H4 (cell line): ENCODE measurements at places on chromosomes 6 and 20. TPM values are rescaled to one million over a fixed set of nuclear protein-coding genes. Genes with fewer than 3 reads are reported as not detected.

DNA sequence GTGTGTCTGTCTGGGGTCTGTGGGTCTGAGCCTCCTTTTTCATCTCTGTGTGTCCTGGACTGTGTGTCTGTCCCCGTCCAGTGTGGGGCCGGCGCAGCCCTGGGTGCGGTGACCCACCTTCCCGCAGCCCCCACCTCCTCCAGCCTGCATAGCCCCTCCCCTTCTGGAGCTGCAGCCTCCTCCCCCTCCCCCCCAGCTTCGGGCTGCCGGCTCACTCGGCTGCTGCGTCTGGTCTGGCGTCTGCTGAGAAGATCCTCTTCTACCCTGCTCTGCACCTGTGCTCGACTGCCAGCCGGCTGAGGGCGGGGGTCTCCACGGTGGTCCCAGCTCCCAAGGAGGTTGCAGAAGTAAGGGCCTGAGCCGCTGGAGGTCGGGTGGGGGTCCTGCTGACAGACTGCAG is 7.6 kb upstream of the LKAAEAR1 start:
- DNase-seq: no peak

DNA sequence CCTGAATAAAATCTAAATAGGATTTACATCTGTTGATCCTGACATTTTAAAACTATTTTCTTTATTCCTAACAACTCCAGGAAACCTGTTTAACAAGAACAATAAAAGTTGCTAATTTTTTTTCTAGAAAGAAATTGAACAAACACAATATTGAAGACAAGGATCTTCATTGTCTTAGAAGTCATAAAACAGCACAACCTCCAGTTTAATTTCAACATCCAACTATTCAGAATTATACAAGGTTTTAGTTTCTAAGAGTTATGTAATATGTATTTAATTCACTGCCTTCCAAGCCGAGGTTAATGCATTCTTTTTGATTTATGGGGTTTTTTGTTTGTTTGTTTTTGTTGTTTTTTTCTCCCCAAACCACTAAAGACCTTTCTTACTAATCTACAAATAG is 7.2 kb downstream of the BMP5 start:
- DNase-seq: no peak

DNA sequence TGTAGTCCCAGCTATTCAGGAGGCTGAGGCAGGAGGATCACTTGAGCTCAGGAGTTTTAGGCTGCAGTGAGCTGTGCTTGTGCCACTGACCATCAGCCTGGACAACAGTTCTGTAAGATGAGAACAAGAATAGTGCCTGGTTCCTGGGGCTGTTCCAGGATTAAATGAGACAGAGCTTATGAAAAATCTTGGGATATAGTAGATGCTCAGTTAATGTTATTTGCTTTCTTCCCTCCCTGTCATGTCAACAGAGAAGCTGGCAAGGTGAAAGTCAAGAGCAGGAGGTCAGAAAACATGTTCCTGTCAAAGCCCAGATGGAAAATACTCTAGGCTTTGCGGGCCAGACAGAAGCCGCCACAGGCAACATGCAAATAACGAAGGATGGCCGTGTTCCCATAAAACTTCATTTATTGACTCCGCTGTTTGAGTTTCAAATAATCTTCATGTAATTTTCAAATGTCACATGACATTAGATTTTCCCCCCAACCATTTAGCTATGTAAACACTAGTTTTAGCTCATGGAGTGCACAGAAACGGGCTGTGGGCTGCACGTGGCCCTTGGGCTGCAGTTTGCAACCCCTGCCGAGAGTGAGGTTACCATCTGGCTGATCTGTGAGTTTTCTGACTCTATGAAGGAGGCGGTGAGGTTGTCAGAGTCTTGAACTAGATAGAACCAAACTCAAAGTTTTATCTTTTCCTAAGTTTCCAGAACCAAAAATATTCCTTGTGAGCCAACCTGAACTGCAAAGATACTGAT is 63.4 kb upstream of the PMEPA1 start:
- DNase-seq: no peak

DNA sequence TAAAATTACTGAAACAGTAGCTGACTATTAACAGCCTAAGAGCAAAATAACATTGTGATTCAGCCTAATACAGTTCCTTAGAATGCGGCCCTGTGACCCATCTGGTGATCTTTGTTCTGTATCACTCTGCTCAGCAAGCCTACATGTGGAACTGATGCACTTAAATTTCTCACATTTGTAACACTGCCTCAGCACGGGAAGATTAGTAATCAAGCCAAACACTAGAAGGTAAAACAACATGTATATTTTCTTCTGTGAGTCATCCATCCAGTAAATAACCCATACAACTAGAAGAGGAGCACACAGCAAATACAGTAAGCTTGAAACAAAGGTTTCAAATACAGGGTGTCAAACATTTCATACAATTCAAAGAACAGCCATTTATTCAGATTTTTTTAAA is 189.7 kb upstream of the NOX3 start:
- DNase-seq: peak; percentile 4

- no peak for DNase-seq
These were observed 8.8 kb downstream of the TENT5A start for GRCh38 chr6:81743649-81744048.

DNA sequence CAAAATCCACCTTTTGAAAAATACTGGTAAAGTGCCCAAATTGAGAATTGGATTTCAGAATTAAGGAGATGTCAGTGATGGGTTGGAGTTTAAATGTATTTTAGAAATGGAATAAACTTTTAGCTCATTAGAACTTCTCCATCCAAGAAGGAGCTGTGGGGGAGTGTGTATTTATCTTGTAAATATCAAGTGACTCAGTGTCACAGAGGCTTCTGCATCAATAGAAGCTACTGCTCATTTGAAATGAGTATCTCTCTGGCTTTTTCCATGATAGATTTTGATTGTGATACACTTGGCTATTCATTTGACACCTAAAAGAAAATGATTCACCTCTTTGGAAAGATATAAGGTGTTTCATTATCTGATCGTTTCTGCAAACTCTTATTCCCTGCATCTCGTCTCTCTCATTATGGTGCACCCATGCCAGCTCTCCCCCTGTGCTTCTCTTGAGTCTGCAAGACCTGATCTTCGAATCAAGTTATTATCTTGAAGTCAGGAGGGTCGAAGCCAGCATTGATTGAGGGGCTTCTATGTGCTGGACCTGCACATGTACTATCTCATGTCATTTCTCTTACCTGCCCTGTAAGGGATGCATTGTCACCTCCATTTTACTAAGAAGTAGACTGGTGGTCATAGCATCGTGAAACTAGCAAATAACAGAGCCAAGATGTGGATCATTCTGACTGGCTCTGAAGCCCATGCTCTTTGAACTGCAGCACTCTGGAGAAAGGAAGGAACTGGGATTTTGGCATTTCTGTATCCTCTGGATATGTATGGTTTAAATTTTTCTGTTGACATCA is 30.1 kb downstream of the VAPB start:
- DNase-seq: no peak

DNA sequence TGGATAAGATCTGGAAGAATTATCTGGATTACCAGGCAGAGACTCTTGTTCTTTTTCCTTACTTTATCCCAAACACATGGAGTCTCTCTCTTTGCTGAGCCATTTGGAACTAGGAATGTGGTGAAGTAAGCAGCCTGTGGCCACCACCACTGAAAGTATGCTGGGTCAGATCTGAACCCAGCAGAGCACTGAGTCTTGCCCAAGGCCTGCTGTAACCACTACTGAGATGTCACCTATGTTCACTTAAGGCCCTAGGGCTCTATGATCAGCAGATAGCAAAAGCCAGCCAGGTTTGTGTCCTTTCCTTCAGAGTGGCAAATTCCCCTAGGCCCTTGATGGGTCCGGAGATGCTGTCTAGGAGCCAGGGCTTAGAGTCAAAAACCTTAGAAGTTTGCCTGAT is 103.3 kb upstream of the PLN start:
- DNase-seq: no peak

- no peak for DNase-seq
These were observed 21.5 kb downstream of the CST5 start for GRCh38 chr20:23857962-23858595.

DNA sequence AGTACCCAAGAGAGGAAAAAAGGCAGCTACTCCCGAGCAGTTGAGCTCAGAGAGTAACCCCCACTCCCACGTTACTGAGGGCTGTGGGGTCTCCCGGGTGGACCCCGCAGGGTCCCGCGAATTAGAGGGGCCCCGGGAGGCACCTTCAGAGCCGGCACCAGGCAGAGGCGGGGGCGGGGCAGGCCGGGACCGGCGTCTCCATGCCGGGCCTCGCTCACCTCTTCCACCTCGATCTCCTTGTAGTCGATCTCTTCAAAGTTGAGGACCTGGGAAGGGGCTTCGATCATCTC is 381 bp downstream of the MAP3K7 start:
- DNase-seq: no peak

GRCh38 chr20:62724692-62725595 is 16.3 kb downstream of the NTSR1 start:
- DNase-seq: no peak

DNA sequence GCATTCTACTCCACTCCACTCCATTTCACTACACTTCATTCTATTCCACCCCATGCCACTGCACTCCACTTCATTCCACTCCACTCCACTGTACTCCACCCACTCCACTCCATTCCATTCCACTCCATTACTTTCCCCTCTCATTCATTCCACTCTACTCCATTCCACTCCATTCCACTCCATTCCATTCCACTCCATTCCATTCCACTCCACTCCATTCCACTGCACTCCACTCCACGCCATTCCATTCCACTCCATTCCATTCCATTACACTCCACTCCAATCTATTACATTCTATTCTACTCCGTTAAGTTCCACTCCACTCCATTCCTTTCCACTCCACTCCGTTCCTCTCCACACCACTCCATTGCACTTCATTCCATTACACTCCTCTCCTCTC is 25.0 kb upstream of the DEFB125 start:
- DNase-seq: no peak

DNA sequence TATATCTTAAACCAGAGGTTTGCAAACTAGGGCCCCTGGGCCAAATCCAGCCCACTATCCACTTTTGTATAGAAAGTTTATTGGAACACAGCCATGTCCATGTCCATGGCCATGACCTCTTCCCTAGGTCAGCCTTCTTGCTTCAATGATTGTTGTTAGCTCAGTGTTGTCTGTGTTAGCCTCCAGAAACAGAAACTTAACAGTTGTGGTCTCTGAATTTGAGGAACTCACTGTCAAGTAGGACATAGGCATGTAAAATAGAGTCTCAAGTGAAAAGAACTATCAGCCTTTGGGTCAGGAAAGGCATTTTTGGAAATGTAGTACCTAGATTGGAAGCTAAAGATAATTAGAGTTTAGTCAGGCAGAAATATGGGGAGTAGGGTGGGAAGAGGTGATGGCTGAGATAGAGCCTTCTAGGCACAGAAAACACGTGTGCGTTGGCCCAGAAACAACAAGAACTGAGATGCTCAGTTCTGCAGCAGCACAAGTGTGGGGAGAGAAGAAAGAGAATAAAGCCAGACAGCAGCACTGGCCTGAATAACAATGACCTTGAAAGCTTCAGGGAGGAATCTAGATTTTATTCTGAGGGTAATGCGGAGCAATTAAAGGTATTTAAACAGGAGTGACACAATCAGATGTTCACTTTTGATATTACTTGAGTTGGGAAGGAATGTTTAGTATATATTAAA is 87.0 kb upstream of the OLIG3 start:
- no peak for DNase-seq

GRCh38 chr6:13025893-13026499 is 302.3 kb downstream of the TBC1D7 start:
- DNase-seq: no peak

DNA sequence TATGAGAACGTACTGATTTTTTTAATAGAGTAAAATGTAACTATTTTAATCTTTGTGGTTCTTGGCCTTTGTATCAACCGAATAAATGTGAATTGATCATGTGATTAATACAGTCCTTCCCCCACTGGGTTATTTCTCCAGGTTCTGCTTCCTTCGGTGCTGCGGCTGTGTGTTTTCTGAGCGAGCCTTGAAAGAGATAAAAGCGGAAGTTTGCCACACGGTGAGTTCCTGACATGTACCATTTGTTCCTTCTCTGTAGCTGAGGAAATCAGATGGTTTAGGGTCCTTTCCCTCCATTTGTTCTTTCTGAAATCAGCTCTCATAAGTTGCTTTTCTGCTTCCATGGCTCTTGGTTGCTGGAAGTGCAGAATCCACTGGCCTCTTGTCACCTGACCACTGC is 15.5 kb downstream of the RTF2 start:
- no peak for DNase-seq

DNA sequence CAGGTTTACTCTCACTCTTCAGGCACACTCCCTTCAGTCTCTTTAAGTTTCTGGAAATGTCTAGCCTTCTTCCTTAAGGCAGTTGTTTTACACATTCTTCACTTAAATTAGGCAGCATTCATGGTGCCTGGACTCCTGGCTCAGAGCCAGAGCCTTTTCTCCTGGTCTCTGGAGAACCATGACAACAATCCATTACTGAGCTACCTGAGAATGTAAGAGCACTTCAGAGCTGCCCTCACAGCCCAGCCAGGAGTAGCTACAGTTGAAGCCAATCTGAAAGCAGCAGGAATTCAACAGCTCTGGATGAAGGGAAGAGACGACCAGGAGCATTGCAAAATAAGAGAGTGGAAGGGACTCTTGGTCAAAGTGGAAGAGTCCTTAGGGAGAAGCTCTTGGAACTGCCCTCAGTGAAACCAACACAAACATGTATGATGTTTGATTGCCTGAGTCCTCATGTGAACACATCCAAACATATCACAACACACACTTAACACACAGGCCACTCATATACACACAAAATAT is 416.8 kb upstream of the SPTLC3 start:
- no peak for DNase-seq

SYNE1 gene
- total RNA-seq: 9.8 and 14.3 TPM in 2 replicates

PACSIN1 gene
- total RNA-seq: not detected in 2 replicates

MAP3K5 gene
- 2.1 and 2.2 TPM in 2 replicates for total RNA-seq

TUBB2B gene
- 5.1 and 6.6 TPM in 2 replicates for total RNA-seq

CLVS2 gene
- 0.04 TPM in 1 of 2 replicates, not detected in the other for total RNA-seq

TOX2 gene
- total RNA-seq: 0.12 and 0.83 TPM in 2 replicates

HLA-G gene
- not detected in 2 replicates for total RNA-seq

ADGRF5 gene
- total RNA-seq: not detected in 2 replicates

PTCRA gene
- total RNA-seq: not detected in 2 replicates
